ENCODE measurements at places on chromosomes 12 and 14.
A peak's percentile ranks its signal among the peaks of the same experiment; 100 is the strongest.

DNA sequence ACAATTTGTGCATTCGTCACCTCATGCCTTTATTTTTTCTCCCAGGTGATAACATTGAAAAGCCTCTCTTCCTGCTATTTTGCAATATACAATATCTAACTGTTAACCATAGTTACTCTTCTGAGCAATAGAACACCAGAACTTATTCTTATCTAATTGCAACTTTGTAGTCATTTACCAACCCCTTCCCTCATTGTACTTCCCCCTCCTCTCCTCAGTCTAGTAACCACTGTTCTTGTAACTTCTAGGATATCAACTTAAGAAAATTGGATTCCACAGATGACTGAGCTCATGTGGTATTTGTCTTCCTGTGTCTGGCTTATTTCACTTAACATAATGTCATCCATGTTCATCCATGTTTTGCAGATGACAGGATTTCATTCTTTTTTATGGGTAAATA lies 7.6 kb downstream of the MUCL1 start:
- DNase-seq, result no peak

GRCh38 chr14:94121485-94121884 lies 7.9 kb downstream of the IFI27L2 start:
- no peak for DNase-seq

DNA sequence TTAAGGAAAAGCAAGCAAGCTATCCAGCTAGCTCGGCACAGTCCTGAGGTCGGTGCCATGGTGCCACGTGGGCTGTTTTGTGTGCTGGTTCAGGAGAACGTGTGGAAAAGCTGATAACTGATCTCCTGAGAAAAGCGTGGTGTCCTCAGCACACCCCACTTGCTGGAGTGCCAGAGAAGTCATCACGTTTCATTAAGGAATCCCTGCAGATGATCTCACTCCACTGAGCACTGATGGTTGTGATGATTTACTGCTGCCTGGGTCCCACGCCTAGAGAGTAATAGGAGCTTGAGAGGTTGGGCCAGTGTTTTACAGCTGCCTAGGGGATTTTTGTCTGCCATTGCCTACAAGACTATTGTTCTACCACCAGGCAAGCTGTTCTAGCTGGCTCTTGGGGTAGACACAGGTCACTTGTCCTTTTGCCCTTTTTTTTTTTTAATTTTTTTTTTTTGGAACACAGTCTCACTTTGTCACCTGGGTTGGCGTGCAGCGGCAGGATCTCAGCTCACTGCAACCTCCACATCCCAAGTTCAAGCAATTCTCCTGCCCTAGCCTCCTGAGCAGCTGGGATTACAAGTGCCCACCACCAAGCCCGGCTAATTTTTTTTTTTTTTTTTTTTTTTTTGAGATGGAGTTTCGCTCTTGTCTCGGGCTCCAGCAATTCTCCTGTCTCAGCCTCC lies 42.3 kb upstream of the EVL start:
- DNase-seq, result peak; percentile 59

DNA sequence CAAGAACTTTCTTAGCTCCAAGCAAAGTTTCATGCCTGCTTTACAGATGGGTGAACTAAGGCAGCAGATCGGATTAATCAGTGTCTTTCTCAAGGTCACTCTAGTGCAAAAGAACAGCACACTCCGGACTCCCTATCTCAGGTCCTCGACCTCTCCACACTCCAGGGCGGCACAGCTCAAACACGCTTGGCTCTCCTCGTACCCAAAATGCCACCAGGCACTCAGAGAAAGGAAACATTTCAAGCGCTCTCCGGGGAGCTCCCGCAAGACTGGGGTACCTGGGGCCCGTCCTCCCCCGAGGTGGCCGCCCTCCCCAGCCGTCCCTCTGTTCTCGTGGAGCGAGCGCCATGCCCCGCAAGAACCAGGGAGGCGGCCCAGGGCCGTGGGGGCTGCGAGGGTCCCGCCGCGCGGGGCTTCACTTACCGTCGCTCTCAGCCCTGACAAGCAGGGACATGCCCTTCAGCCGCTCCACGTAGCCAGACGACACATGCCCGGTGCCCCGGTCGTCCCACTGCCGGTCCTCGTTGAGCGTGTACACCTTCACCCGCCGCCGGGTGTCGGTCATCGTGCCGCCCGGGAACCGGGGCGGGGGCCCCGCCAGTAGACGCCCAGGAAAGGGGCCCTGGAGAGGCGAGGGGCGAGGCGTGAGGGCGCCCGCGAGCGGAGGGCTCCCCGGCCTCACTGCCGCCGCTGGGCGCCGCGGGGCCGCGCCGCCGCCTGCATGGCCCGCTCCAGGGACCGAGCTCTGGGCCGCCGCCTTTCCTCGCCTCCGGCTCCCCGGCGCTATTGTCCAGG lies 830 bp downstream of the PPP4R3A start:
- DNase-seq, result no peak

DNA sequence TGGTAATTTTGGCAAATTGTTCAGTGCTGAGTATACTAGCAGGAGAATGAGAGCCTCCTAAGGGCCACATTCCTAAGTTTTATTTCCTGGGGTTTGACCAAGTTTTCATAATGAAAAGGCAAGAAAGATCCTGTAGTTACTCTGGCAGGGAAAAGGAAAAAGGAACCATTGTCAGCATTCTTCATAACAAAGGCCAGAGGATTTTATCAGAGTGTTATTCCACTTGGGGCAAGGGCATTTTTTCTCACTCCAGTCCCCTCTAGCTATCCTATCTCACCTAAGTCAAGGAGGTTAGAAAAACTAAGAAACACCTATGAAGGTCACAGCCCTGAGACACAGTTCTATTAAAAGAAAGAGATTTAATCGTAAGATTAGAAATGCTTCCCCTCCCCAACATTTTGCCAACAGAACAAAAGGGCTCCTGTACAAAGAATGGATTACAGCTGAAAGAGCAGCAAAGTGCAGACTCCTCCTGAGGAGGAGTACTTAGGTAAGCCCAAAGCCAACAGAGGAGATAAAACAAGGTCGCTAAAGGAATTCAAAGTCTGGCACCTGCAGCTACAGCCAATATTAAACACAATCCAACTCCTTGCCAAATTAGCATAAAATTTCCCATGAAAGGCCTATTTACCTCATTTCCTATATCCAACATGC lies 162.4 kb downstream of the GALC start:
- DNase-seq, result no peak

DNA sequence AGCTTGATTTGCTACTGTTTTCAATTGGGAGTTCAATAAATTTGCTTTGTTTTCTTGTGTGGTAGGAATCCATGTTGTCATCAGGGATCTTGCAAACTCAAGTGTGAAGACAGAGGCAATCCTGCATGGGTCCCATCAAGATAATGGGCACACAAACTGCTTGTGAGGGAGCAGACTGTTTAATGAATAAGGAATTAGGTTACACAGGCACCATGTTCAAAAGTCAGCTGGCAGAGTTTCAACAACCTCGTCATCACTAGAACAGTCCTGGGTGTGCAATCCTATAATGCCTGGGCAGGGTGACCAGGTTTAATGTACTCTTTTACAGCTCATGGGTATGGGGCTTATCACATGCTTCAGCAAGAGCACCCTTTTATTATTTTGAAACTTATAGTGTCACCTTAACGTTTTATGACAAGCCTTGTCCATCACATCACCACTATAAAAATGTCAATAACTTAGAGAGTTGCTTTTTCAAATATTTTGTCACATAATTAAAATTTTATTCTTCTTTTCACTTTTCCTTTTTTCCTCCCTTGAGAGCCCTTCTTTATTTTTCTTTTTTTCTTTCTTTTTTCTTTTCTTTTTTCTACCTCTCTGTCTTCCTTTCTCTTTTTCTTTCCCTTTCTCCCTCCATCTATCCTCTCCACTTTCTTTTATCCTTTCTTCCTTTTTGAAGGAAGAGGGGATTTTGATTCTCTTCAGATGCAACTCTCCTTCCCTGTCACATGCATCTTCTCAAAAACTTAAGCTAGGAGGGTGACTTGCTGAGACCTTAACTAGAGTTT lies 252.2 kb upstream of the ATP2B1 start:
- DNase-seq, result no peak

GRCh38 chr14:100159094-100159864 lies at the start of gene DEGS2:
DEGS2 (minus strand) TSS chr14:100159645; CDS start chr14:100159587, 58 bp downstream.
- DNase-seq, result no peak

DNA sequence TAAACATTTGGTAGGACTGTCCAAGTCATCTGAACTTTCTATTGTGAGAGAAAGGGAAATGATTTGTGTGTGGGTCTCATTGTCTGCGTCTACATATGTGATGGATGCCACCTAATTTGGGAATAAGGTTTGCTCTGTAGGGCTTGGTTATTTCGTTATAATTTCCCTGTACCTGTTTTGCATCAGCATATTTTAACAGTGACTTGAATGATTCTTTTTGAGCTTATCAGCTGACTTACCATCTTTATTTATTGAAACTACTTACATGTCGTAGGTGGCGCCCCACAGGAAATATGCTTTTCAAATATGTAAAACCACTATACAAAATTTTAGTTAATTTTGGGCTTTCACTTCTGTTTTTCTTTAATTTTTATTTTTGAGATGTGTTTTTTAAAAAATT lies 56.5 kb upstream of the BCAT1 start:
- DNase-seq, result no peak

GRCh38 chr12:17097674-17098073 lies 491.7 kb upstream of the LMO3 start:
- no peak for DNase-seq

- peak; percentile 3 for DNase-seq
These were observed 31.2 kb downstream of the CCDC59 start for GRCh38 chr12:82326905-82327503.

- DNase-seq, result no peak
These were observed 93.7 kb upstream of the EEA1 start for GRCh38 chr12:93022603-93023340.

DNA sequence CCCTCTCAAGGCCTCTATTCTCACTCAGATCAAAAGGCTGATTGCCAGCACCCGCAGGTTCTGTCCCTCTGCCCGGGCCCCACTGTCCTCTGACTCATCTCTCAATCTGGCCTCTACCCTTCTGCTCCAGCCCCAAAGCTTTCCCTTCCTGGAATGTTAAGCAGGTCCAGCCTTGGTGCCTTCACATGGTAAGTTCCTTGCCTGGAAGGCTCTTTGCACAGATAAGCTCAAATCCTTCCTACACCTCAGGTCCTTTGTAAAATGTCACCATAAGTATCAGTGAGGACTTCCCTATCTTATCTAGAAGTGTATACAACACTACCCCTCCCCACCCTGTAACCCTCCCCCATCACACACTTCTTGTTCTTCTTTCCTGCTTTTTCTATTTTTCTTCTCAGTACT lies 22.2 kb downstream of the LPCAT3 start:
- DNase-seq, result no peak

DNA sequence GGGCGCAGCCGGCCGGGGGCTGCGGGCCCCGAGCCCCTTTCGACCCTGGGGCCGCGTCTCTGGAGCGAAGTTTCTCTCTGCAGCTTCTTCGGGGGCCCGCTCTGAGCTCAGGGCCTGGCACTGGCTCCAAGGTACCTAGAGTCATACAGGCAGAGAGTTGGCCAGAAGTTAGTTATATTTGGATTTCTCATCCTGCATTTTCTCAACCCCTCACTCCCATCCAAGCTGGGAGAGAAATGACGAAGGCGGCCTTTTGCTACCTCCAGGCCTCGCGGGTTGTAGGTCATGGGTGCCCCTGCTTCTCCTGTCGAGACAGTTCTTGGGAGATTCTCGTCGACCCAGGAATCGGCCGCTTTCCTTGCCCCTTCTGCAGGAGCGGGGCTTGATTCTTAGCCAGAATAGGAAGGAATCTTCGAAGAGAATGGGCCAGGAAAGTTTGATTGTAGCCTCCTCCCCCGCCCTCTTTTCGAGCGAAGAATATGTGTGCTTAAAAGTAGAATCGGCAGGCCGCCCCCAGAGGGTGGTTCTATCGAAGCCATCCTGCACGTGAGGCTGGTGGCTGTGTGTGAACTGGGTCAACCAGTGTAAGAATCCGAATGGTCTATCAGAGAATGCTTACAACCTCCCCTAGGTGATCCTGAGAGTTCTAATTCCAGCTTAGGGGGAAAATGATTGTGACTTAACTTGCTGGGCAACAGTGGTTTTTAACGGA lies 785 bp downstream of the MLEC start:
- DNase-seq, result no peak

DNA sequence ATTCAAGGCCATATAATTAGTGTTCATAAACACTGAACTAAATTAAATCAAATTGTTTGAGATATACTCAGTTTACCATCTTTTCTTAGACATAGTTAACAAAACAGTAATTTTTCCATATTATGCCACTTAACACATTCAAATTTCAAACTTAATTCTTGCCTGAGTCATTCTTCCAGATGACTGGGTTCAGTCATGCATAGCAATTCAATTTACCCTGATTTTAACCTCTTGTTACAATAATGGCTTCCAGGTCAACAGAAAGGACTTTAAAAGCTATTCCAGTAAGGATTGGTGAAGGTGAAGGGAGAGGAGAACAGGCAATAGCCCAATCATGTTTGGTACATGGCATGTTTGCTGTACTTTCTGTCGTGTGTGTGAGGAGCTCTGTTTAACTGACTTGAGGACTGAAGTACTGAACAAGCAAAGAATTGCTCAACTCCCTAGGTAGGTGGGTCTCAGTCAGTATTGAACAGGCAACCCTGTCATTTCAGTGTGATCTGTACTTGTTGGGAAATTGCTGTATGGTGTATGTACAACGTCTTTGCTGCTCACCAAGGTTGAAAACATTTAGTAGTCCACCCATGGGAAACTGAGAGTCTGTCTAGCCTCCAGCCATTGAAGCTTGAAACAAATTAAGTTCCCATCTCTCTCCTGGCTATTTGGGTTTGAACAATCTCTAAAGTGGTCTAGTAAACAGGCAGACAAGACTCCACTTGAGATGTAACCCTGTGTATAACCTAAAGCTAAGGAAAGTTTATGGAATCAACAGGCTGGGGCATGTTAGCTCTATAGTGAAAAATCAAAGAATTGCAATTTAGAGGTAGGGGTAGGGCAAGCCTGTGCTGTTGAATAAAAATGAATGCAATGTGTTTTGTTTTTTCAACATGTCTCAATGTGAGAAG lies 327.2 kb downstream of the BTG1 start:
- no peak for DNase-seq

DNA sequence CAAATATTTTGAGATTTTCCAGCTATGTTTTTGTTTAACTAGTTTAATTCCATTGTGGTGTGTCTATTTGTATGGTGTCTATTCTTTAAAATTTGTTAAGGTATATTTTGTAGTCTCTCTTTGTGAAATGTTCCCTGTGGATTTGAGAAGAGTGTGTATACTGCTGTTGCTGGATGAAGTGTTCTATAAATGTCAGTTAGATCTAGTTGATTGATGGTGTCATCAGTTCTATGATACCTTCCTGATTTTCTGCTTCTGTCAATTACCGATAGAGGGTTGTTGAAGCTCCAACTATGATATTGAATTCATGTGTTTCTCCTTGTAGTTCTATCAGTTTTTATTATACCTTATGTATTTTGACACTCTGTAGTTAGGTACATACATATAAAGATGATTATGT lies 53.1 kb downstream of the FUT8 start:
- DNase-seq, result no peak

- no peak for DNase-seq
These were observed 58.2 kb downstream of the HMGA2 start for GRCh38 chr12:65882486-65882885.

GRCh38 chr12:39581592-39581991 lies 38.0 kb downstream of the ABCD2 start:
- no peak for DNase-seq

DNA sequence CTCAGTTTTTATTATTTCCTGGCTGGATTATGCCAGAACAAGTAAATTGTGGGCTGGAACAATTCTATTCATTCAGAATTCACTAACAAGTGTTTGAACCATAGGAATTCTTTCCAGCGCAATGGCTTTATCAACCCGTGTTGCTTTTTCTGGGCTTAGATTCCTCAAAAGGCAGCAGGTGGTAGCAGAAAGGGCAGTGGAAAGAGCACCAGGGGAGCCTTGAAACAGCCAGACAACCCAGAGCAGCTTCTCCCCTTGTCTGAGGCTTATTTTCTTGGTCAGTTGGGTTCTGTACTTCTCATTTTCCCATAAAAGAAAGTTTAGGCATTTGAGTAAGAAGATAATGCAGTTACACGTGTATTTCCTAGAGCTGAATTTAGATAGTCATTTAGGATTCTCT lies 130.7 kb downstream of the OTOGL start:
- no peak for DNase-seq

Measured in right renal pelvis (tissue), 4 donors.